ENCODE measurements at places on chromosomes 3 and 15. TPM values are rescaled to one million over a fixed set of nuclear protein-coding genes. Genes with fewer than 3 reads are reported as not detected.
A peak's percentile ranks its signal among the peaks of the same experiment; 100 is the strongest.

- DNase-seq: no peak
Measured at GRCh38 chr3:80889535-80889934, 871.9 kb downstream of the GBE1 start.

- DNase-seq: no peak
Measured at GRCh38 chr3:13713396-13713795, 164.5 kb downstream of the FBLN2 start.

P2RY13 gene
- not detected for total RNA-seq

ACVR2B gene
- total RNA-seq: 20.8 TPM

GRCh38 chr15:57165992-57166391, 210.3 kb upstream of the CGNL1 start:
- no peak for DNase-seq

DNA sequence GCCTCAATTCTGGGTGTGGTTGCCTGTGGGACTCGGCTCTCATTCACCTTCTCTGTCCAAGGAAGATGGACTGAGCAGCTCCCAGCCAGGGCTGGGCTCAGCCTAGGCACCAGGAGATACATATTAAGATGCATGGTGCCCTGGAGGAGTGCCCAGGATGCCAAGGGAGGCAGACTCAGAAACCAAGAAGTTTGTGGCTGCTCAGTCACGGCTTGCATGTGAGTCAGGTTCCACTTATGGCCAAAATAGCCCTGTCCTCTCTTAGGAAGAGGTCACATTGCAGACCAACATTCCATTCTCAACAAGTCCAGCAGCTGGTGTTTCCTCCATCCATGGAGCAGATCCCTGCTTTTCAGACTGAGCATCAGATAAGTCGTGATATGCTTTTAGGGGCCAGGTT, 21.8 kb downstream of the CDCP1 start:
- DNase-seq: no peak

SPINK8 gene
- not detected for total RNA-seq

CCRL2 gene
- 1.0 TPM for total RNA-seq

- DNase-seq: no peak
Measured at GRCh38 chr3:192958219-192958872, 40.7 kb upstream of the MB21D2 start.

DNA sequence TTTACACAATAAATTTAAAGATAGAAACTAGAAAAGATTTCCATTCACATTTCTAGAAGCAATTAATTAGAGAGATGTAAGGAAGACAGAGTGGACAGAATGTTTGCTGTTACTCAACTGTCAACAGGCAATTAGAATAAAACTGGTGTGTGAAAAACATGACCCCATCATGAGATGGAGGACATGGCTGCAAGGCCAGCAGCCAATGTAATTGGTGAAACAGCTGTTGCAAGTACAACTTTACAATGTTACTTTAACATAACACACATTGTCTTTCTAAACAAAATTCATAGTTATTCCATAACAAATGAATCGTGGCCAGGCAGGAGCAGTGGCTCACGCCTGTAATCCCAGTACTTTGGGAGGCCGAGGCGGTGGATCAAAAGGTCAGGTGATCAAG, 28.6 kb upstream of the STAG1 start:
- no peak for DNase-seq

DNA sequence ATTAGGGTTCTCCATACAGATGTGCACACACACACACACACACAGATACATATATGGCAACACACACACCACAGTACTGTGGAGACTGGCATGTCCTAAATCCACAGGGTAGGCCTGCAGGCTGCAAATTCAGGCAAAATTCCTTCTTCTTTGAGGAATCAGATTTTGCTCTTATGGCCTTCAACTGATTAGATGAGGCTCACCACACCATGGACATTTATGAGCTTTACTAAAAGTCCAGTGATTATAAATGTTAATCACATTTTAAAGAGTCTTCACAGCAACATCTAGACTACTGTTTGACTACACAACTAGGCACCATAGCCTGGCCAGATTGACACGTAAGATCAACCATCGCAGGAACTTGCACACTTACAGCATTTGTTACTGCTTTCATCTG, 140.3 kb upstream of the UBE3A start:
- DNase-seq: no peak

DNA sequence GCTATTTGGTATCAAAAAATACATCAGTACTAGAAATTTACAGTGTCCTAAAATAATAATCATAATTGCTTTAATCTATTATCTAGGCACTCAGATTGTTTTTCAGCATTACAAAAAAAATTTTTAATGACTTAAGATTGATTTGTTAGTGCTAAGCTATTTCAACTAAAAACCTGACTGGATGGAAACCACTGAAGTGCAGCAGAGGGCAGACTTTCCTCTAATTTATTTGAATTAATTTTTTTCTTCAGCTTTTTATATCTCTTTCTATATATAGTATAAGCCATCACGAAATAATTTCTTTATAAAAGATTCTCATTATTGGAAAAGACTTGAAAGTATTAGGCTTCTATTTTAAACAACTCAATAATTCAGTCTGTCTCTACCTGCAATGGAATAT, 131.4 kb downstream of the IQCH start:
- no peak for DNase-seq

DNA sequence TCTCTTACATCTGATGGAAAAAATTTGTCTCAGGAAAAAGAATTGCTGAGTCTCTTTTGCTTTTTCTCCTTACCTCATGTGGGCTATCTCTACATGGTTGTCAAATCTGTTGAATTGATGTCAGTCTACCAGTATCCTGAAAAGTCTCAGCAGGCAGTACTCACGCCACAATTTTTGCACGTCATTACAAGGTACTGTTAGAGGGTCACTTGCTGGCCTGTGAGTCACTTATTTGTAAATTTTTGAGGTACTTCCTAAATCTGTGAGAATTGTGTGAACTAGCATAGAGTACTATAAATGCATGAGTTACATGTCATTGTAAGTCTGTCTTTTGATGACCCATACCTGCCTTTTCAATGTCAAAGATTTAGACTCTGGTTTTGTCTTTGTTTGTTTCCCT, 15.9 kb downstream of the HPS3 start:
- no peak for DNase-seq

DNA sequence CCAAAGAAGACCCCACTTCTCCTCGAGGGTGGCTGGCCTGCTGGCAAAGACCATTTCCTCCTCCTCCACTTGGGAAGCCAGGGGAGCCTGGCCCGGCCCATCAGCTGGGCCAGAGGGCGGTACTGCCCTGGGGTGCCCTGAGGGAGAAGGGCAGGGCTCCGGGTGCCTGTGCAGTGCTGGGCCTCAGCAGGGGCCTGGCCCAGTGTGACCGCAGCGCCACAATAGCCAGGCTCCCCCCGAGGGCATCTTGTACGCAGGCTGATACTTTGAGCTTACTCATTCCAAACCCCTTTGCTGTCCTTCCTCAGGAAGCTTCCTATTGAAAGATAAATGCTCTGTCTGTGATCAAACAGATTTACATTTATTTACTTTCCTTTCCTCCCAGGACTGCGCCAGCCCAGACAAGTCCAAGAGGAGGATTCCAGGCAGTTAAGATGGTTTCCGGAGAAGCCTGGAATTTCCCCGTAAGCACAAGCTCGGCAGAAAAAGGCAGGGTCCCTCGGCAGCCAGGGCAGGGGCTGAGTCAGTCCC, 240.1 kb downstream of the XXYLT1 start:
- peak; percentile 72 for DNase-seq

CLDN11 gene
- 0.51 TPM for total RNA-seq

DNA sequence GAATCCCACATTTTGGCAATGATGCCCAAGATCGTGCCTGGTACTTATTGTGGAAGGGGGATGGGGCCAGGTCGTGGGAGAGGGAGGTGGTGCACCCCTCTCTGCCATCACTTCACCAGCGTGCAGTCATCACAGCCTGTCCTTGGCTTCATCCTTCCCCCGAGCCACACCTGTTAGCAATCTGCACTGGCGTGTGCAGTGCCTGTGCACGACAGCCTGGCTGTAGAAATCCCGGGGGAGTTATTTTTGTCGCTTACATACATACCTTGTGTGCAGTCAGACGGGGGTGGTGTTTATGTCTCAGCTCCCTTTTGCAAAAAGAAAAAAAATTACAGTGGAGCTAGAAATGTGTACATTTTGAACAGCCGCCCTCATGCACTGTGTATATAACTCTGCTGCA, 216.0 kb downstream of the TLE3 start:
- DNase-seq: no peak

DNA sequence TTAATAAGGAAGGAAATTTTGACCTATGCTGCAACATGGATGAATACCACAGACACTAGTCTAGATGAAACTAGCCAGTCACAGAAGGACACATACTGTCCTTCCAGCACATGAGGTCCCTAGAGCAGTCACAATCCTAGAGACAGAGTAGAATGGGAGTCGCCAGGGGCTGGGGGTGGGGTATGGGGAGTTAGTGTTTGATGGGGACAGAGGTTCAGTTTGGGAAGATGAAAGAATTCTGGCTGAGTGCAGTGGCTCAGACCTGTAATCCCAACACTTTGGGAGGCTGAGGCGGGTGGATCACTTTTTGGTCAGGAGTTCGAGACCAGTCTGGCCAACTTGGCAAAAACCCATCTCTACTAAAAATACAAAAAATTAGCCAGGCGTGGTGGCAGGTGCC, 99.2 kb downstream of the TPRA1 start:
- no peak for DNase-seq

DNA sequence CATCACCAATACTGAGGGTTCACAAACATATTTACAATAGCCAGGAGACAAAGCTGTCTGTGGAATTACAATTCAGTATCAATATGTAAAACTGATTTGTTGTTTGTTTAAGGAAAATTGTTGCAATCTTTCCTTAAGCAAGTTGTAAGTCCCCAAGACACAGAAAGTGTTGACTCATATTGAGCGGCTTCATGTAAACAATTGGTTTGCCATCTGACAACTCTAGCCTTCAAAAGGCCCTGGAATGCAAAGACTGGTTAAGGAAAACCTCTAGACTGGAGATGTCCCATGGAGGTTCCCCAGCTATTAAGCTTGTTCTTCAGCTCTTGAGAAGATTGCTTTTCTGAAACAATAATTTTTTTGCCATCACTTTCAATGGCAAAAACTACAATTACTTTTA, 283.7 kb upstream of the PROK2 start:
- no peak for DNase-seq

DNA sequence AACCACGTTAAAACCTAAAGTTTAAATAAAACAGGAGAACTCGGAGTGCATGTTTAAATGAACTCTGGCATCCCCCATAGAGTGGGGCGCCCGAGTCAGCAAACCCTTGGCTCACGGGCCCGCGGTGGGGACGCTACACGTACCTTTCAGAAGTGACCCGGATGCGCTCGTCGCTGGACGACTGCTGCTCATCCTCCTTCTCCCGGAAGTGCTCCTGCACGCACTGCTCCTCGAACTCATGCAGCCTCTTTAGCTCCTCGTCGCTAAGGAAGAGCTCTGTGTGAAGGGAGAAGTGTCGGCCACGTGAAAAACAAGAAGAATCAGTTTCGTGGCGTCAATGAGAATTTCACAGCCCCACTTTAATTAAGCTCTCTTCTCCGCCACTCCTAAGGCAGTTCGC, 34.6 kb upstream of the MTMR10 start:
- DNase-seq: no peak

- DNase-seq: peak; percentile 63
Measured at GRCh38 chr3:192819001-192819569, 91.7 kb upstream of the FGF12 start.

DNA sequence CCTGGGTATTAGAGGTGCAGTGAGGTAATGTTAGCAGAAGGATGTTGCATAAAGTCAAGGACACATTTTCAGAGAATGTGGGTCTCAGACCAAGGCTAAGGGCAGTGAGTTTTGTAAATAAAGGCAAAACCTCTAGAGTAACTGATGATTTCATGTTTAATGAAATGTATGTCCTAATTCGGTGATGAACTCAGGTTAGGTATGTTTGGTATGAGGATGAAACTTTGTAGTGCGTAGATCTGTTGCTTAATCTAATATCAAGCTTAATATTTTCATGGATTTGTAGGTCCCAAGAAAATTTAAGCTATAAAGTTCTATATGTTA, 3.6 kb downstream of the USP50 start:
- DNase-seq: no peak

- DNase-seq: no peak
Measured at GRCh38 chr15:78650022-78650421, 9.0 kb upstream of the CHRNB4 start.

PDZRN3 gene
- 13.6 TPM for total RNA-seq
